WTC11 (cell line): ENCODE measurements at places on chromosomes 2 and 18. TPM values are rescaled to one million over a fixed set of nuclear protein-coding genes. Genes with fewer than 3 reads are reported as not detected.

The NAT8 gene
- total RNA-seq = not detected in 3 replicates

The TDRD15 gene
- total RNA-seq = not detected in 3 replicates

The VSNL1 gene
- total RNA-seq = 78.4 to 83.6 TPM (median 82.4 TPM) in 3 replicates

The PLCL1 gene
- total RNA-seq = 0.05 to 0.11 TPM (median 0.07 TPM) in 3 replicates

The DCDC2C gene
- not detected in 3 replicates for total RNA-seq

The IL37 gene
- 0.30 to 0.48 TPM in 2 of 3 replicates, not detected in the other for total RNA-seq

The POTEI gene
- 2.2 to 3.2 TPM (median 2.7 TPM) in 3 replicates for total RNA-seq

The MROH2A gene
- 0.16 TPM in 1 of 3 replicates, not detected in the others for total RNA-seq

The CELF4 gene
- total RNA-seq = 2.6 to 3.3 TPM (median 2.9 TPM) in 3 replicates

The DRC1 gene
- 0.55 TPM in 1 of 3 replicates, not detected in the others for total RNA-seq

The DSG1 gene
- 0.07 to 0.09 TPM in 2 of 3 replicates, not detected in the other for total RNA-seq

The CLEC4F gene
- total RNA-seq = not detected in 3 replicates

The IL1F10 gene
- not detected in 3 replicates for total RNA-seq
